ENCODE measurements at places on chromosomes 6 and 20.

- DNase-seq: no peak
These were observed 79.4 kb downstream of the SASH1 start for GRCh38 chr6:148422085-148422484.

DNA sequence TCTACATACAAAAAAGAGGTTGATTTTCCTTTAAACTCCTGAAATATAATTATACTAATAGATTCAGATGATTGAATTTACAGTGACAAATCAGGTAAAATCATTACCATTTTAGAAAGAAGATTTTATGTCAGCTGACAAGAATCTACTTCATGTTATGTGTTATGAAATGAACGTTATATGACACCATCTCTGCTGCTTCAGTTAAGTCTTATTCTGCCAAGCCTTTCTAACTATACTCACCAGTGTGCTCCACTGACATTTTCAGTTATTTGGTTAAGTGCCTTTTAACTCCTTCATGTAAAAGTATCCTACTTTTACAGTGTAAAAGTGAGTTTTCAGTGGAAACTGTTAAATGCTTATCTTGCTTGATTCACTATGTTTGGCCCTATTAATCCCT is 80.4 kb downstream of the RWDD2A start:
- DNase-seq: no peak

DNA sequence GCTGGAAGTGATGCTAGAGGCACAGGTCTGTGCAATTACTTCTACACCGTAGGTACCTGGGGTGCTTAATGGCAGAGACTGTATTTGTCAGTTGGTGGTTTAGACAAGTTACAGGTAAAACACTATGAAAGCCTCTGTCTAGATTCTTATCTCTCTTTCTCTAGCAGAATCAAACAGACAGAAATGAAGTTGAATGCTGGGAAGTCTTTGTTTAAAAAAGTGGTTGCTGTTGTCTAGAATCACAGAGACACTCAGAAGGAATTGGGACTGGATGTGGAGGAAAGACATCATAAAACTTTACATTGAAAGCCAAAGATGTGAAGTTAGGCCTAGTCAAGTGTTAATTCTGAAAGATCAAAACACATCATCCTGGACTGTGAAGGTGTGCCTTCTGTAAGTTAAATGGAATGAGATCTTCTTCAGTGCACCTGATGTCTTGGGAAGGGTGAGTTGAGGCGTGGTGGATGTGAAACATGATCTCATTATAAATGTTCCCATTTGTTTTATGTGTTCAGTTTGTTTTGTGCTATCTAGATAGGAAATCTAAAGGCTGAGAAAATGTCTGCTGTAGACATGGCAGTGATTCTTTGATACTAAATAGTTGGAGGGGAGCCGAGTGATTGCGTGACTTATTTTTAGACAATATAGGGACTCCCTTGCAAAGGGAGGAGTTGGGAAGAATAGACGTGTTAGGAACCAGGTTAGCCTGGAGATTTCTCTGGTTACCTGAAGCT is 290.2 kb downstream of the SOX4 start:
- DNase-seq: no peak

DNA sequence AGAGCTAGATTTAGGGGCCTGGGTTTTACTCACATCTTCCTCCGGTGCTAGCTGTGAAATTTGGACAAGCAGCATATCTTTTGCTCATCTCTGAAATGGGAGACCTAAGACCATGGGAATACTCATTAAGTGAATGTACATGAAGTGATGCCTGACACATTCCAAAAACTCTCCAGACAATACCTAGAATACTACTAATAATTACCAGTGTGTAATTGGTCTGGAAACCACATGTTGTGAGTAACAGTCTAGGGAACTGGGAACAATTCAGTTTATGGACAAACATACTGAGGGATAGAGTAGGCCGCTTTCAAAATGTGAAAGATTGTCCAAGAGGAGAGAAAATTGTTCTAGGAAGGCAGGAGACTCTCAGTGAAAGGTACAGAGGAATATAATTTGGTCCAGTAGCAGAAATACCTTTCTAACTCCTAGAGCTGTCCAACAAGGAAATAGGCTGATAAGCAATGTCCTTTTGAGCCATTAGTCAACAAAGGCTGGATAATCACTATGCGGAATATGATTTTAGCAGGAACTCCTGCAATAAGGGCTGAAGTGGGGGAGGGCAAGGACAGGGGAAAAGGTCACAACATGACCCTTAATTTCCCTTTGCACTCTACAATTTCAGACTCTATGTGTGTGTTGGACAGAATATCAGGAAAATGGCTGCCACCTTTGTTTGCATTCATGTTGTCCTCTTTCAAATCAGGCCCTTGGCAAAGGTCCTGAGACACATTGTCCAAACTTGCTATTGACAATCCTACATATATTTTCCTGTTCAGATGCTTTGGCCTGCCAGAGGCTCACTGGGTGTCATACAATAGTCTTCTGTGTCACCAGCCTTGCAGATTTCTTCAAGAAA is 315.4 kb downstream of the PLCB1 start:
- no peak for DNase-seq

DNA sequence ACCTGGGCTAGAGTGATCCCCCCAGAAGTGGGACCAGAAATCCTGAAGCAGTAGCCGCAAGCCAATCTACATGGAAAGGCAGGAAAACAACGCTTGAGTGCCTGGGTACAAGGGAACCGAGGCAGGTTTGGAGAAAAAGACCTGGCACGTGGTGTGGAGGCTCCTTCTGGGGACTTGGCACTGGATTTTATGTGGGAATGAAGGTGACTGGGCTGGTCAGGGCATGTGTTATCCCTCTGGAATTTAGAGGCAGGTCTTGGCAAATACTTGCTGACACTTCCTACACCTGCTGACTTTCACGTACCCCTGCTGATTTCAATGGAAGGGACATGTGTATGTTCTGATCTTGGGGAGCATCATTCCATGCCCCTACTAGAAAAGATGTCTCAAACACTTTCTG is 25.0 kb upstream of the FAM217A start:
- DNase-seq: no peak
